ENCODE measurements at places on chromosomes 2 and 18.

DNA sequence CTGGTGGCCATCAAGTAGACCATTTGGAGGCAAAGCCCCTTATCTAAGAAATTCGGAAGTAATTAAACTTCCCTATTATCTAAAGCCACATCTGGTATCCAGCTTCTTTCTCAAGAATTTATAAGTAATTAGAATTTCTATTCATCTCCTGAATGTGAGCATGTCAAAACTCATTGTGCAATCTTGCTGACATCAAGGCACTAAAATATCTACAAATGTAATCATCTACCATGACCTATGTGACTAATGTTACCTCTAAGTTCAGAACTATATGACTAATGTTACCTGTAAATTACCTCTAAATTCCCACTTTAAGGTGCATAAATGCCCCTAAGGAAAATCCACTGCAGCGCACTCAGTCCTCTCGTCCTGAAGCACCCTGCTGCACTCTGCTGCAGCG is 773.0 kb downstream of the CPS1 start:
- DNase-seq = no peak

DNA sequence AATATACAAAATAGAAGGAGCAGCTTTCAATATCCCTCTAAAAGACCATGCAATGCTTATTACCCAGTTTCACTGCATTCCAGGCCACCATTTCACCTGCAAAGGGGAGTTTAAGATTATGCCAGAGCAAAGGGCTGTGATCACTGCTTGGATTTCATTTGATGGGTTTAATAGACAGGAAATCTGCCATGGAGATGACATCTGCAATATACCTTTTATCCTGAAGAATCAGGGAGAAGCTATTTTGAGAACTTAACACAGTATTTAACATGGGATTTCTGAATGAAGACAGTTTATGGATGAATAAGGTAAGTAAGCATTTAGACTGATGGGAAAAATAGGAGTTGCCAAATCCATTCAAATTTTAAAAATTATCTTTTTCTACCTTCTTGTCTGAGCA is 303.0 kb upstream of the SLC8A1 start:
- no peak for DNase-seq

DNA sequence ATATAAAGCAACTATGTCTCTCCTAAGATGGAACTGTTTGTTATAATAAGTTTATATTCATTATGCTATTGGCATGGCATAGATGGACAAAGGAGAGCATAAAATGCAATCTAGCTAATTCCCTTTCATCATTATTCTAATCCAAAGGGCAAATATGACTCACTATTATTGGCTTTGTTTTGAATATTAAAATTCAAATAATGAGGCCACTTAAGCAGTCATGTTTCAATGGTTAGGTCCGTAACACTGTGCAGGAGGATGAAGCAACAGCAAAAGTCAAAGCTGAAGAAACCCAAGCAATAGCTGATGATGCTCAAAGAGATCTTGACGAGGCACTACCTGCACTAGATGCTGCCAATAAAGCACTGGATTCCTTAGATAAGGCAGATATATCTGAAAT is 177.1 kb downstream of the TRABD2A start:
- DNase-seq = no peak

DNA sequence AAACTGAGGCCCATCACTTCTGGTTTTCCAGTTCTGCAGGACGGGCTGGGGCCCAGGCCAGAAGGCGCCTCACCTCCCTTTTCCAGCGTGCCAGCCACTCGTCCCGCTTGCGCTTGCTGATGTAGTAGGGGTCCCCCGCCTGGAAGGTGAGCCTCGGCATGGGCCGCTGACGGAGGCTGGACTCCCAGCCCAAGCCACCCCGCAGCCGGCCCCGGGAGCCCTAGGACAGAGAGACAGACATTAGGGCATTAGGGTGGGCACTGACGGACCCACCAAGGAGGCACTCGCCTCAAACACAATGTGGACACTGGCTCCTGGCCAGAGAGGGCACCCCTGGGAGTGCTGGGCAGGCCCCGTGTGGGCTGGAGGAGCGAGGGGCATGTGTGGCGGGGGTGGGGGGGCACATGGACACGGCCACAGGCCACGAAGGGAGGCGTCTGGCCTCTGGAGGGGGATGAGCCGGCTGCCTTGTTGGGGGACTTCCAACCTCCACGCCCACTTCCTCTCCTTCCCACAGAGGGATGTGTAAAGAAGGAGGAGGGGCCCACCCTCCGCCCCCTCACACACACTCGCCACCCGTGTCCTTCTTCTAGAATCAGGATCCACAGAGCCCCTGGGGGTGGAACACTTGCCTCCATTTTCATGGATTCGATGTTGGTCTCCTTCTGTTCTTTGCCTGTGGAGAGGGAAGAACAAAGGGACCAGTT is 66.7 kb downstream of the DNMT3A start:
- no peak for DNase-seq

DNA sequence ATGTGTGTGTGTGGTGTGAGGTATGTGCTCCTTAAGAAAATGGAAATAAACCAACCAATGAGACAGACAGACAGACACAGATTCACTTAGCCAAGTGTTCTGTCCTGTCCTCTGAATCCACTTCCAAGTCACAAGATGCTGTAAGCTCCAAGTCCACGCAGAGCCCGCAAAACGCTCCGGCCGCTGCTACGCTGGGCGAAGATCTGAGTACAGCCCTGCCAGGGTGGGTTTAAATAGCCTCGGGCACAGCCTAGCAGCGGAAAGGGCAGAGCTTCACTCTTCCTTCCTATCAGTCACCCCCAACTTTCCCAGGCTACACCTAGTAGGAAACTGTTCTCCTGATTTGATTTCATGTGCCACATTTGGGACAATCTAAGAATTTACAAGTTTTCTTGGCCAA is 121.2 kb upstream of the ANKRD30BL start:
- no peak for DNase-seq

DNA sequence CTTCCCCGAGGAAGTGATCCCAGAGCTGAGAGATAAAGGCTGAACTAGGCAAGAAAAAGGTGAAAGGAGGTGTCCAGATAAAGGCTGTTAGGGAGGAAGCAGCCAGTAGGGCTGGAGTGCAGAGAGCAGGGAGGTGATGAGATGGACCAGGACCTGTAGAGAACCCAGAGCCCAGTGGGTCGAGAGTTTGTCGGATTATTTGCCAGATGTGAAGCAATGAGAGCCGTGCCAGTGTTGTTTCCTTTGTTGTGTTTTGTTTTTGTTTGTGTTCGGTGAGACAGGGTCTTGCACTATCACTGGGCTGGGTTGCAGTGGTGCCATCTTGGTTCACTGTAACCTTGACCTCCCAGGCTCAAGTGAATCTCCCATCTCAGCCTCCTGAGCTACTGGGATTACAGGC is 111.3 kb downstream of the ACTR3 start:
- DNase-seq = no peak
